Stimulated activated CD8-positive, alpha-beta memory T cell treated with anti-CD3 and anti-CD28 coated beads, Interleukin-7, amount 100 ng/mL, for 48 hours (primary cell): ENCODE measurements at places on chromosomes 6 and 20.
A peak's percentile ranks its signal among the peaks of the same experiment; 100 is the strongest.

- no peak for DNase-seq
Measured at GRCh38 chr20:18678549-18679419, 90.9 kb downstream of the DTD1 start.

GRCh38 chr6:130933712-130934200 lies 106.5 kb downstream of the SMLR1 start:
- no peak for DNase-seq

- no peak for DNase-seq
Measured at GRCh38 chr20:54549658-54550326, 74.4 kb downstream of the DOK5 start.

GRCh38 chr6:6397842-6398241 lies 77.4 kb upstream of the F13A1 start:
- DNase-seq, result no peak

- DNase-seq, result no peak
Measured at GRCh38 chr6:122722746-122723145, 56.8 kb upstream of the FABP7 start.

- no peak for DNase-seq
Measured at GRCh38 chr20:58003525-58003924, 224.9 kb downstream of the ANKRD60 start.

GRCh38 chr20:8807480-8808201 lies 261.2 kb upstream of the PLCB4 start:
- DNase-seq, result no peak

- DNase-seq, result peak; percentile 40
Measured at GRCh38 chr6:13375360-13375878, 47.1 kb upstream of the TBC1D7 start.

DNA sequence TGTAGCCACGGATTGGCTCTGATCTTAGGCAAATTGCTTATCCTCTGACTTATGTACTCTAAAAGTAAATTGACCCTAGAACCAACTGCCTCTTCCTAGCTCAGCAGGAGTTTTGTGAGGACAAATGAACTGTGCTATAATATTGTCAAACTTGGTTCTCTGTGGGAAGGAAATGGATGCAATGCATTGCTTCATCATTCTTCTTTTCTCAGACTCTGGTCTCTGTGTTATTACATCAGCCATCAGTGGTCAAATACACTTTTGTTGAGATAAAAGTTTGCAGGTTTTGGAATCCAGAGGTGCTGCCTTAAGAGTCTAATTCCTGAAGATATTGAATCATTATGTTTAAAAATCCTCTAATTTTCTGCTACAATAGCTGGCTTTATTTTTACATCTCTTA lies 64.9 kb downstream of the SLC24A3 start:
- no peak for DNase-seq

- no peak for DNase-seq
Measured at GRCh38 chr6:90227673-90228072, 69.0 kb downstream of the BACH2 start.

DNA sequence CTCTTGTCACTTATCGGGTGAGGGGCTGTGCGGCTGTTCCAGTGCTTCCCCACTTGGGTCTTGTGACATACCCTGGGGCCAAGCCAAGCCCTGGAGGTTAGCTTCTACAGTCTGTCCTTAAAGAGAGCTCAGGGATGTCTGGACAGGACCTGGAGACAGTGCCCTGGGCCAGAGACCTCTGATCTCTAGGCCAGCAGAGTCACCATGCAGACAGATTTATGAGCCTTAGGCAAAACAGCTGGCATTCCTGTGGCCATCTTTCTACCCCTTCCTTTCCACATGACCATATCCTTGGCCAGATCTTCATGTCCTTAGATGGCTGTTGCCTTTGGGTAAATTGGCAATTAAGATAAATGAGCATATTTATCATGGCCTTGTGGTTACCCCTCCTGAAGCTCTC lies 678.6 kb downstream of the MAFB start:
- DNase-seq, result no peak

DNA sequence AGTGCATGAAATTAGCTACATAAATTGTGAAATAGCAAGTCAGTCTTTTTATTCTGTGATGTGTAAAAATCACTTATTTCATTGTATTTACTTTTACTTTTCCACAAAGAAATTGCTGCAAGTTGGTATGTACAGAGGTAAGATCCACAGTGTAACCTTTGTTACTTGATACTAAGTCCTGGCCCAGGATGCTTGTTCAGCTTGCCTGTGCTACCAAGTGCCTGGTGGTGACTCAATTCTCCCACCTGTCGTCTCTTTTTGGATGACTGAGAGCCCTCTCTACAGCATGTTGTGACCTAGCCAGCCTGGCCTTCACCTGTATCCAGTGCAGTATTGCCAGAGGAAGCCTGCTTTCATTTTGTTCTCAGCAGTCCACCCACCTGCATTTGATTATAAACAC lies 54.9 kb downstream of the ANKRD6 start:
- no peak for DNase-seq

DNA sequence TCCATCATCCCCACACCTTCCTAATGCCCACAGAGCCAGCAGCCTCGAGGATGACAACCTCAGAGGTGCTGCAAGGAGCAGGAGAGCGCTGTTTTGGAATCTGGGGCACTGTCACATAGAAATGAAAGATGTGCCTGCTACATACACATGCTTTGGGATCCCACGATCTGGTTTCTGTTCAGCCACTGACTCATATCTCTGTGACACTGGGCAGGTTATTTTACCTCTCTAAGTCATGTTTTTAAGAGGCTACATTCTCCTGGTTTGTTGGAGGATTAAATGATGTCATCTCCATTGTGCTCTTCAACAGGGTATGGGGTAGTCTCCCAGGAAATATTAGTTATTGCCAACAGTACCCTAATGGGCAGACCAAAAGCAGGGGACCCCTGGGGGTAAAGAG lies 32.6 kb upstream of the TAB2 start:
- DNase-seq, result no peak

GRCh38 chr6:84017709-84018452 lies 15.7 kb upstream of the MRAP2 start:
- DNase-seq, result no peak

- DNase-seq, result no peak
Measured at GRCh38 chr20:48818481-48818987, 9.3 kb downstream of the PREX1 start.

GRCh38 chr20:10367693-10367942 lies 66.4 kb downstream of the MKKS start:
- no peak for DNase-seq

GRCh38 chr6:15408758-15409157 lies 162.9 kb downstream of the JARID2 start:
- DNase-seq, result no peak
